ENCODE measurements at places on chromosomes 6 and 20.

DNA sequence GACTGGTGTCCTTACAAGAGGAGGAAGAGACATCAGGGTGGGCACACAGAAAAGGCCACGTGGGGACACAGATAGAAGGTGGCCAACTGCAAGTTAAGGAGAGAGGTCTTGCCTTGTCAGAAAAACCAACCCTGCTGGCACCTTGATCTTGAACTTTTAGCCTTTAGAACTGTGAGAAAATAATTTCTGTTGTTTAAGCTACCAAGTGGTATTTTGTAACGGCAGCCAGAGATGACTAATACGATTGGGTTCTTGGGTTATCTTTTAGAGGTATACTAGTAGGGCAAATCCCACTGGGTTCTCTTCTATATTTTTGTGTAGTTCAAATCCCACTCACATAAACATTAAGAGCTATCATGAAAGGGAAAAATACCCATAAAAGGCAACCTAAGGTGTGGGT, 31.9 kb upstream of the ZBTB24 start:
- no peak for DNase-seq

- peak; percentile 12 for DNase-seq
Measured at GRCh38 chr20:44211177-44212039, 837 bp upstream of the OSER1 start.

- no peak for DNase-seq
Measured at GRCh38 chr6:38632490-38632889, 7.2 kb downstream of the BTBD9 start.

GRCh38 chr6:24778121-24778520, 3.4 kb downstream of the GMNN start:
- no peak for DNase-seq

GRCh38 chr6:122953766-122954165, 42.3 kb upstream of the CLVS2 start:
- DNase-seq, result no peak

DNA sequence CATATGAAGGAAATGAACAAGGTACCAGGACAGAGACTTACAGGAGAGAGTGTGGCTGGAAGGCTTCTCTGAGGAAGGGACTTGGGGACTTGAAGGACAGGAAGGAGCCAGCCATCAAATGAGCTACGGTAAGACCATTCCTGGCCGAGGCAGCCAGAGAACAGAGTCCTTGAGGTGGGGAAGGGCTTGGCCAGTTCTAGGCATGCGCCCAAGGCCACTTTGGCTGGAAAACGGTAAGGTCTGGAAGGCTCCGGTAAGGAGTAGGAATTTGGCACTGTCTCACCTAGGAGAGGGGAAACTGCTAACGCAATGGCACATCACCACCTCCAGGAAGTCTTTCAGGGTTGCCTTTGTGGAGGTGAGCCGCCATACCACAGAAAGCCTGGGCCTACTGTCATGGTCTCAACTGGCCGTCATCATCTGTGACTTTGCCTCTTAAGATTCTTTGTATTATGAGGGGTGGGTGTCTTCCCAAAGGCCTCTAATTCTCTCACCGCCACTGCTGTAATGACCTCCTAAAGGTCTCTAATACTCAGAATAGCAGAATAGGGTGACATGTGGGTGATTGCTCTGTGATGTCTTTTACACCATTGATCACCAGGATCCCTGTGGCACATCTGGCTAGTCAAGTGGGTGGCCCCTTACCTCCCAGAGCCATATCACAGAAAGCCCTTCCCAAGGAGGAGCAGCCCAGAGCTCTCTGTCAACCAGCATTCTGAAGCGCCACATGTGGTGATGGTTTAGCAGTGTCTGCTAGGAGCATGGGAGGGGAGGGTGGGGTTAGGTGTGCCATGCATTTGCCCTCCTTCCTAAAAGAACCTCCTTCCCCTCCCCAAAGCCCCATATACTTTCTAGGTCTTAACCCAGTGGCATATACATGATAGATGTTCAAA, 17.7 kb upstream of the STX16 start:
- DNase-seq, result no peak

DNA sequence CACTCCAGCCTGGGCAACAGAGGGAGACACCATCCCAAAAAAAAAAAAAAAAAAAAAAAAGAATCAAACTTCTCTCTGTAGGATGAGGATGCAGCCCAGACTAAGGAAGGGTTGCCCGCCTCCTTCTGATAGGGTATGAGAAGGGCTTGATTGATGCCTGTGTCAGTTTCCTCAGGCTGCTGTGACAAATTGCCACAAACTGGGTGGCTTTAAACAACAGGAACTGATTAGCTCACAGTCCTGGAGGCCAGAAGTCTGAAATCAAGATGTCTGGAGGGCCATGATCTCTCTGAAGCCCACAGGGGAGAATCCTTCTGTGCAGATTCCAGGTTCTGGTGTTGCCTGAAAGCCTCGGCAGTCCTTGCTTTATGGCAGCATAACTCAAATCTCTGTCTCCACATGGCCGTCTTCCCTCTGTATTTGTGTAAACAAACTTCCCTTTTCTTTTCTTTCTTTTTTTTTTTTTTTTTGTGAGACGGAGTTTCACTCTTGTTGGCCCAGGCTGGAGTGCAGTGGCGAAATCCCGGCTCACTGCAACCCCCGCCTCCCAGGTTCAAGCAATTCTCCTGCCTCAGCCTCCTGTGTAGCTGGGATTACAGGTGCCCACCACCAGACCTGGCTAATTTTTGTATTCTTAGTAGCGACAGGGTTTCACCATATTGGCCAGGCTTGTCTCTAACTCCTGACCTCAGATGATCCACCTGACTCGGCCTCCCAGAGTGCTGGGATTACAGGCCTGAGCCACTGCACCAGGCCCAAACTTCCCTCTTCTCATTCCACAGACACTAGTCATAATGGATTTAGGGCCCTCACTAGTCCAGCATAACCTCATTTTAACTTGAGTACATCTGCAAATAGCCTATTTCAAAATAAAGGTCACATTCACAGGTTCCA, 11.2 kb upstream of the CDK19 start:
- DNase-seq, result no peak

DNA sequence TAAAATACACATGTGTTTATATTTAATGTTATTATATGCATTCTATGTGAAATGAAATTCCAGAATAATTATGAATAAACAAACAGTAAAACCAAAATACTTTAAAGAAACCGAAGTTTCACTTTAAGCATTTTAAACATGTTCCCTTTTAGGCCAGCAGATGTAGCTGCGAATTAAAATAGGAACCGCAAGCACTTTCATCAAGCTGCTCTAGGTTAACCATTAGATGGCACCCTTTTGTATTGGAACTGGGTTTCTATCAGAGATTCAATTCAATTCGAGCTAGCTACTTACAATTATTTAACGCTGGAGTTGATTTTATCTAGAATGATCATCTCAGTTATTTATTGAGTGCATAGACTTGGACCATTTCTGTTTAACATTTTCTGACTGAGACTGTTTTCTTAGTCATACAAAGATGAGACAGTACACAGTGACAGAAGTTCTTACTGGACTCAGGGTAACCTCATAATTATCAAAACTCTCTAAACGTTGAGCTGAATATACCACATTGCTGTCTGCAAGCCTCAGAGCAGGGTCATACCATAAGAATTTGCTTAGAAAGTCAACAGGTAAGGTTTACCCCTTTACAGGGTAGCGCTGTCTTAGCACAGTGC, 8.5 kb downstream of the TMEM242 start:
- DNase-seq, result peak; percentile 66

DNA sequence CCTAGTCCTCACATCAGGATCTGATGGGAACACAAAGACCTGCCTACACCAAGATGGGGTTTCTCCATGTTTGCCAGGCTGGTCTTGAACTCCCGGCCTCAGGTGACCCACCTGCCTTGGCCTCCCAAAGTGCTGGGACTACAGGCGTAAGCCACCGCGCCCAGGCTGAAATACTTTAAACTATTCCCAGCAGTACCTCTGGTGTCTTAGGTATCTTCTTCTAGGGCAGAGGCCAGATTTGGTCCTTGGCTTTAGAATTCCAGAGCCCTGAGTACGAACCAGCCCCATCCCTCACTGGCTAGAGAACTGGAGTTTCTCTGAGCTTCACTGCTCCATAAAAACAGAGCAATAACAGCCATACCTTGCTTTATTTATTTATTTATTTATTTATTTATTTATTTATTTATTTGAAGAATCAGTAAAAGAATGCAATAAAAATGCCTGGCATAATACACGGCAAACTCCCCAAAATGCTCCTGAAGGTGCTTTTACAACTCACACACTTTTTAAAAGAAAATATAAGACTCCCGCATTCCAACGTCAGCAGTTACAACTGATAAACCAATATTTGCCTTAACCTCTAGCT, 312.1 kb downstream of the TFAP2C start:
- no peak for DNase-seq

DNA sequence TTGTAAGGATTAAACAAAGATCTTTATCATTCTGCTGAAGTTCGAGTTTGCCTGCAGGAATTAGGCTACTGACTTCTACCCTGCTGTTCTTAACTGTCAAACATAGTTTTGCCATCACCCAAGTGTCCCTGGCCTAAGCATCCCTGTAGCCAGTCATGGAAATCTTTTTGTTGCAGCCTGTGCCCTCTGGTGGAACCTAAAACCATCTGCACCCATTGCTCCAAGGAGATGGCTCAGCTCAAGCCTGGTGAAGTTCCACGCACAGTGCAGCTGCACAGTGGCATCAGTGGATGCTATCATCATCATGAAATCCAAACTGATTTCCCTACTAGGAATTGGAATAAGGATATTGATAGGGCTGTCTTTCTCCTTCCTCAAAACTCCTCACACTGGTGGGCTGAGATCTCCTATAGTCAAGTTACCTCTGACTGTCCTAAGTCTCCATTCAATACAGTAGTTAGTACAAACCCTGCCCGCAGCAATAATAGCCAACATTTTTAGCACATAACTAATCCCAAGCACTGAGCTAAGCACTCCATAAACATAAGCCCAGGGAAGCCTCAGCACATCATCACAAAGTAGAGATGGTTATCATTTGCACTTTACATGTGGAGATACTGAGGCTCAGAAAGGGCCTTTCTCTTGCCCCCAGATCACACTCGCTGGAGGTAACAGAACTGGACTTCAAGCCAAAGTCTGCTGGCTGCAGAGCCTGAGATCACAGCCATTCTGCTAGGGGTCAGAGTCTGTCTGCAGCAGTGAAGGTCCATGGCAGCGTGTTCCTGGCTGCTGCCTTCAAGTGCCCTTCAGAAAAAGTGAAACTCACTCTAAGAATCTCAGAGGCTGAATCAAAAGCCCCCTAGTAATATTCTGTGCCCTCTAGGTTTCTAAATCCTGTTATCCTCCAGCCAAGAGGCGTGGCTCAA, 77.2 kb upstream of the MC3R start:
- no peak for DNase-seq

DNA sequence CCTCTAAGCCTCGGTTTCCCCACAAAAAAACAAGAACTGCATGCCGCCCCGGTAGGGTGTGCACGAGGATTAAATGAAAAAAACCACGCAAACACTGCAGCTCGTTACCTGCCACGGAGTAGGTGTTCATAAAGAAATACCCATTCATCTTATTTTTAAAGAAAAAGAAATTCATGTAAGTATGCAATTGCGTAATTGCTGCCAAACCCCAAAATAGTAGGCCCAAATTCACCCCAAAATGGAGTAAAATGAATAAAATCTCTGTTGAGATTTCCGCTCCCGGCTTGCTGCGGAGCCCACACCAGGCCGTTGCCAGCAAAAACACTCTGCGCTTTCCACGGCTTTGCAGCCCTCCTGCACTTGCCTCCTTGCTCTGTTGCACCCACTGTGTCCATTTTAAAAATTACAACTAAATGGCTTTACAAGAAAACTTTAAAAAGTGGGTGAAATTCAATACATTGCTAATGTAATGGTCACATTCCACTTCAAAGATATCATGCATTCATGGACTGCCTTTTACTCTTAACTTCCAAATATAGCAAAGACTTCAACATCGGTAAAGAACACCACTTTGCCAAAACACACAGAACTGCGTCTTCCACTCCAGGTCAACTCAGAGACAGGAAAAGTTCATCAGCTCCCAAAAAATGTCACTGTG, 125.0 kb downstream of the ZMYND8 start:
- DNase-seq, result no peak

DNA sequence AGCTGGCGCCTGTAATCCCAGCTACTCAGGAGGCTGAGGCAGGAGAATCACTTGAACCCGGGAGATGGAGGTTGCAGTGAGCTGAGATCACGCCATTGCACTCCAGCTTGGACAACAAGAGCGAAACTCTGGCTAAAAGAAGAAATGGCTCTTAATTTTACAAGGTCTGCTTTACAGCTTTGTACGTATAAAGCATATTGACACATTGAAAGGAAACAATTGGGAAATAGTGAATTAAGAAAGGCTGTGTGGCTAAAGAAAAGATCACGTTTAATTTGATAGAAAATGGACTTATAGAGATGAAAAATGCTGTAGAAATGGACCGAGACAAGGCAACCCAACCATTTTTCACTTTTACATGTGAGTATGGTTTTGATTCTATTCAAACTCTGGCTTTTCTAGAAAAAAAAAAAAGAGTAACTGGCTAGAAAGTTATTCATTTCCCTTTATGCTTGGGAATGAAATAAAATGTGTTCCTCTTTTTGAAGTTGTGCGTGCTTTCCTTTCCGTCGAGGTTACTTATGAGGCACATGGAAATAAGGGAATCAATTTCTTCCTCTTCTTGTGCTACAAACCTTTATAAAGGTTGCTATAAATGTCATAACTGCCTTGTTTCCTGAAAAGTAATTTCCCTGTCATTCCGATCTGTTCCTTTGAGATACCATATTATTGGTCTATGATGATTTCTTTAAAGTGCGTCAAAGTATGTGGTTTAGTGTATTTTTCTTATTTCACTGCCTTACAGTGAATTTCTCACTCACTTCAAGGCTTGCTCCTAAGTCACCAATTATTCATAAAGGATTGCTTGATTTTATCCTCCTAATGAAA, 29.4 kb downstream of the PFDN4 start:
- DNase-seq, result no peak

DNA sequence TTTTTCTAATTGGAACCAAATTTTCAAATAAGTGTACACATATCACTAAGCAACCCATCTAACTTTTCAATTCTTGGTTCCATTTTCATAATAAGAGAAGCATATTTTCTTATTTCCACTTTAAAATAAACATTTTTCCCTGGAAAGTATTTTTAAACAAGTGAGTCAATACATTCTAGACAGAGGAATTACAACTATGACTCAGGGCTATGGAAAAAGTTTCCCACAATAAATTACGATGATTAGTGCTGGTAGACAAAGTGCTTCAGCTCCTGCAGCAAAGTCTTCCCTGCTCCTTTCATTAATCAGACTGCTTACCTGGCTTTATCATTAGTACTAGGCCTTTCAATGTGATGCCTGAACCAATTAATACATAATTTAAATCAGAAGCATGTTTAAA, 322.5 kb downstream of the HACE1 start:
- no peak for DNase-seq

- DNase-seq, result no peak
Measured at GRCh38 chr20:60001108-60001507, 42.9 kb downstream of the CDH26 start.

DNA sequence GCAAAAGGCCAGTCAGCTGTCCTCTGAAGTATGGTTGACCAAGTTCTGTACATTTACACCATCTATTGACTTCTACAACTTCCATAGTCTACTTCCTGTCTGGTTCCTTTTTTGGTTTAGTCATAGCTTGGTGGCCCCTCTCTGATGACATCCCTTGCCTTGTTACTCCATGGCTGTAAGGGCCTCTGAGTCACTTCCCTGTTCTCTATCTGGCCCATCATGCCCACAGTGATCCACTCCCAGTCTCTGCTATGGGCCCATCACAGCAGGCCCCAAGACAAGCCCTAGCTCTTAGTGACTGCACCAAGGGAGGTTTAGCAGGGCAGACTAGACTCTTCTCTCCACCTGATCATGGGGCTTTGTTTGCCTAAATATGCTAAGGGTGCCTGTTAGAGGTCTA, 441.6 kb downstream of the HACE1 start:
- no peak for DNase-seq

GRCh38 chr6:122778985-122779661, 393 bp upstream of the FABP7 start:
- no peak for DNase-seq
